ENCODE measurements at places on chromosomes 7 and 10.

DNA sequence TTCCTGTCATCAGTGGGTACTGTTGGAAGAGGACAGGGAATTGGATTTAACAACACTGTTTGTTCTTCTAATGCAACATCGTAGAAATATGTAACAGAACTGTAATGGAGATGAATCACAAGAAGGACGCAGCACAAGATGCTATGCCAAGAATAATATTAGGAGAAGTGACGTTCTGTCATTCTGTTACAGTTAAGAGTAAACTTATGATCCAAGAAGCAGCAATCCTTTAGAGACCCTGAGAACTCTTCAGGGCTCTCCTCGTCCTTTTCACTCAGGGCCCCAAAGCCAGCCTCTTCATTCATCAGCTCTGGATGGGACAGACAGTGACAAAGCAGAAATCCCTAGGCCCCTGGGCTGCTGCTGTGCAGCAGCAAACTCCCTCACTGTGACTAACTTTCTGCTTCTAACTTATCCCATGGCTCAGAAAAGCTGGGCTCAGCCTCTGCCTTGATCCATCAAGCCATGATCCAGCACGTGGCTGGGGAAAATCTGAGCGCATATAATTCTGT, 8.7 kb upstream of the IL6 start:
- no peak for DNase-seq

GRCh38 chr10:110353244-110354119, 48.8 kb upstream of the SMNDC1 start:
- no peak for DNase-seq

DNA sequence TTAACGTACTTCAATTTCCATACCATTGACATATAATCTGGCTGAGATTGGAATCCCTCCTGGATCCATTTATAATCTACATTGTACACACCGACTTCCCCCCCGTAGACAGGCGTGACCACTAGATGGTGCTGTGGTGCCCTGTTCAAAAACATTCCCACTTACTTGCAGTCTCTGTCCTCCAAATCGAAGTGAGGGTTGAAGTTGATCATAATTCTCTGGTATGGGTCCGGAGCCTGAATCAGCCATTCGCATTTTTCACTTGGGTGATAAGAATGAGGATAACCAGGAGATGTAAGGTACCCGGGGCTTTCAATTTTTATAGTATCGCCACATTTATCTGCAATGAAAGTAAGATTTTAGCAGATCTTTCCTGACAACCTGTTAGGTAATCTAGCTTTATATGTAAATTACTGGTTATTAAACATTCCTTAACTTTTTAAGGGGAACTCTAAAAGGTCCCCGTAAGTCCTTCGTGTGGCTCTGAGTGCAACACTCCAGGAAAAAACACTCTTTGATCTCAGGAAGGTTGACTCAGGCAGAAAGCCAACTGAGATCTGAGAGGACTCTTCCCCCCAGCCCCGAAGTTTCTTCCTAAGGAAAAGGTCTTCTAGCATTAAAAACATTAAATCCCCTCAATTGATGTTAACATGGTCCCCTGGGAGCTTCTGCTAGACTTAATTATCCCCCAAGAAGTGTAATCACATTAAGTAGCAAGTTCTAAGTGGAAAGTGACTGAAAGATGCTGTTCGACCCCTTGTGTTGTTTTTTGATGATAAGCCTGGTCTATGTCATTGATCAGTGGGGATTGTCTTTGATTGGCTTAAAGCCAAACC, 3.7 kb downstream of the NRP1 start:
- DNase-seq: peak; percentile 56

DNA sequence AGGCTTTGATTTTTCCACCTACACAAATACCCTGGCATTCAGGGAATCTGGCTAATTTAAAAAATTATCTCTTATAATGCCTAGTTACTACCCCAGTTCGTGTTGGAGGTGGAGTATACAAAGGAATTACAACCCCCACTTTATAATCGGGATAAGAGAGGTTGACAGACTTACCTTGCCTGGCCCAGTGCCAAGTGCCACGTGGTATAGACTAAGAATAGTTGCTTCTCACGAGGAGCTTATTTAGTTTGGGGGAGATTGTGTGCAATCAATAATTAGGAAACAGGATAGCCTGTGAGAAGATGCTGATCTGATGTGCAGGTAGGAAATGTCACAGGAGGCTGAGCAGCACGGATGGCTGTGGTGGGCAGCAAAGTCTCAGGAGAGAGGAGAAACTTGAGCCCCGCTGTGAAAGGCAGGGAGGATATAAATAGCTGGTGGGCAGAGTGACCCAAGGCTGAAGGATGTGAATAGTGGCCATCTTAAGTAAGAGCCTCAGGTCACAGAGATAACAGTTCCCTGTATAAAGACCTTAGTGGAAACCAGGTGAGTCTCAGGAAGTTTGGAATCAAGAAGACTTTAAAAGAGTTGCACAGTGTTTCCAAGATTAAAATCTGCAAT, 11.3 kb upstream of the ATXN7L1 start:
- DNase-seq: no peak

DNA sequence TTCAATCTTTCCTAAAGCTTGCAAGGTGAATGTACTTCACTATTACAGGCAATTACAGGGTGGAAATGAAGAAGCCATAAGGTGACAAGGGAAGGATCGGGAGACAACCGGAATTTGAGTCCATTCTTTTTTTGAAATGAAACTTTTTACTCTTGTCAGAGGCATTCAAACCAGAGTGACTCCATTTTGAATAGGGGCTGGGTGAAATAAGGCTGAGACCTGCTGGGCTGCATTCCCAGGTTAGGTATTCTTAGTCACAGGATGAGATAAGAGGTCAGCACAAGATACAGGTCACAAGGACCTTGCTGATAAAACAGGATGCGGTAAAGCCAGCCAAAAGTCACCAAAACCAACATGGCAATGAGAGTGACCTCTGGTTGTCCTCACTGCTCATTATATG, 363.3 kb downstream of the TYW1 start:
- no peak for DNase-seq

All from B cell (primary cell).